ENCODE measurements at places on chromosomes 12 and 14. TPM values are rescaled to one million over a fixed set of nuclear protein-coding genes. Genes with fewer than 3 reads are reported as not detected.

DNA sequence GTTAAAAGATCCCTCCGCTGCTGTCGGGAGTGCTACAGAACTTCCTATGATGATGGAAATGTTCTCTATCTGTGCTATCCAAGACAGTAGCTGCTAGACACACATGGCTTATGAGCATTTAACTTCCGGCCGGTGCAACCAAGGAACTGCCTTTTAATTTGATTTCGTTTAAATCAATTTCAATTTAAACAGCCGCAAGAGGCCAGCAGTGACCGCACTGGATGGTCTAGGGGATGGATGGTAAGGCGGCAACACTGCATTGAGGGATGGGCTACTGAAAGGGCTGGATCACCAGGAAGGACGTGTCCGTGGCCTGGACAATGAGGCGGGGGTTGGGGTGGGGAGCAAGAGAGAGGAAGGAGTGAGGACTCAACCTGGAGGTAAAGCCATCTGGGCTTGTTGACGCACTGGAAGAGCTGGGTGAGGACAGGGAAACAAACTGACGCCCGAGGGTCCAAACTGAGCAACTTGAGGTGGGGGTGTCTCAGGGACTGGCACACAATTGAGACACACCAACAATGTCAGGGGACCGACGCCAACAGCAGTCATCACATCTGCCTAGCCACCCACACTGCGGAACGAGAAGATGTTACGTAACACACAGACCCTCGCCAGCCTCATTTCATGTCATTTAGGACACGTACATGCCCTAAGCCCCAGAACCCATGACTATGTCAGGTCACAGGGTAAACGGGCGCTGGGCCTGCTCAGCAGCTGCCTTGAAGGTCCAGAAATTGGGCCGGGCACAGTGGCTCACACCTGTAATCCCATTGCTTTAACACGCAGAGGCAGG, 57.6 kb downstream of the SCARB1 start:
- DNase-seq: no peak
- H3K4me3 ChIP-seq: no peak overlapping the region
- H3K27me3 ChIP-seq: no peaks in the 10 kb centered on the region
- H3K27ac ChIP-seq: peak overlapping the region; percentile 58

STAB2 gene
- total RNA-seq: not detected

TCL1B gene
- not detected for total RNA-seq

- H3K4me1 ChIP-seq: no peaks in the 10 kb centered on the region
- DNase-seq: no peak
- peaks cover 100% of the 10 kb centered on the region for H3K27me3 ChIP-seq
- H3K27ac ChIP-seq: no peak overlapping the region
Observed at GRCh38 chr14:56797003-56797568, 13.2 kb downstream of the OTX2 start.

RDH5 gene
- total RNA-seq: 54.6 TPM

ADAM21 gene
- not detected for total RNA-seq

GRCh38 chr14:90739318-90740068, 76.7 kb downstream of the TTC7B start:
- H3K27ac ChIP-seq: no peak overlapping the region
- H3K4me1 ChIP-seq: peaks cover 8% of the 10 kb centered on the region
- DNase-seq: no peak
- H3K36me3 ChIP-seq: peaks cover 11% of the 10 kb centered on the region

DNA sequence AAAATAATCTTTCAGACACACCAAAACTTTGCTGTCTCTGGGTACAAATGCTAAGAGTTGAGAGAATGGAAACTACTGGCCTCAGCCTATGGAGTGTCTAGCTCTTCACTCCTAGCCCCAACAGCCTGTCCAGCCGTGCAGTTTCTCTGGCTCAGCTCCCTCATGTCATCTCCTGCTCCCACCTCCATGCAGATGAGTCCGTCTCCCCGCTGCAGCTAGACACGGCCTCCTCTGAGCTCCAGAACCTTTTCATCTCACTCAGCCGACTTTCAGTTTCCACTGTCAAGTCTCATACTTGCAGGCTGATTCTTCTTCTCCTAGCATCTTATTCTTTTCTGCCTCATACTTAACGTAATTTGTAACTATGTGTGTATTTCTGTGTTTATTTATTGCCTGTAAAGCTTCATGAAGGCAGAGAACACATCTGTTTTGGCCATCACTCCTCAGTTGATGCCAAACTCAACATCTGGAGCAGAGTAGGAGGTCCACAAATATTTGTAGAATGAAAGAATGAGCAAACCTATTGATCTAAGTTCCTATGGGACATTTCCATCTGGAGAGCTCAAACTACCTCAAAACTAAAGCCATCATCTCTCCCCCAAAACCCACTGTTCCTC, 139.8 kb upstream of the PWP1 start:
- no peaks in the 10 kb centered on the region for H3K36me3 ChIP-seq
- H3K27me3 ChIP-seq: no peaks in the 10 kb centered on the region
- H3K27ac ChIP-seq: no peak overlapping the region
- no peak for DNase-seq
